ENCODE measurements at places on chromosomes 2 and 18.

- DNase-seq: no peak
Measured at GRCh38 chr18:62768558-62768943, 53.2 kb downstream of the PHLPP1 start.

DNA sequence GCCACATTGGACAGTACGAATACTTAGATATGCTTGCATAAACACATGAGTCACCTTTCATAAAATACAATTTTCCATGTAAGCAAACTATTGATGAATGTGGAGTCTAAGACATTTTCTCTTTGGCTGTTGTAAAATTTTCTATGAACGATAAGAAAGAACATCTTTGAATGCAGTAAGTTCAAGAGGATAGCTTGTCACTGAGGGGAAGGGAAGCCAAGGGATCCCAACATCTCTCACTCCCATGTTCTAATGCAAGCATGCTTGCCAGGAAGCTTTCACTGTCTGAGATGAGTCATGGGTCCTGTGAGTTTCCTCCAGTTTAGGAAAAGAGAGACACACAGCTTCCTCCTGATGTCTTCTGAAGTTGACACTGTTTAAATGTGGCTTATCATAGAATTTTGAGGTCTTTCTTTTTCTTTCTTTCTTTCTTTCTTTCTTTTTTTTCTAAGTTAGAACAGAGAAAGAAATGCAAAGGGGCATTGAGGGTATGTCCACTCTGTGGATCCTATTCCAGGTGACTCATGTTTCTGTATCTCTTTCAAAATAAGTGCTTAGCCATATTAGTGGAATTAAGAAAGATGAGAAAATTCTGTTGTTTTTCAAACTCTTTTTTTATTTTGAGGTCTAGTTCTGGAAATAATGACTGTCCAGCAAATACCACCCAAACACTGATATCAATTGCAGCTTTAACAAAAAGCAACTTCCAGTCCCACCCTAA is 146.6 kb downstream of the RDH14 start:
- no peak for DNase-seq

DNA sequence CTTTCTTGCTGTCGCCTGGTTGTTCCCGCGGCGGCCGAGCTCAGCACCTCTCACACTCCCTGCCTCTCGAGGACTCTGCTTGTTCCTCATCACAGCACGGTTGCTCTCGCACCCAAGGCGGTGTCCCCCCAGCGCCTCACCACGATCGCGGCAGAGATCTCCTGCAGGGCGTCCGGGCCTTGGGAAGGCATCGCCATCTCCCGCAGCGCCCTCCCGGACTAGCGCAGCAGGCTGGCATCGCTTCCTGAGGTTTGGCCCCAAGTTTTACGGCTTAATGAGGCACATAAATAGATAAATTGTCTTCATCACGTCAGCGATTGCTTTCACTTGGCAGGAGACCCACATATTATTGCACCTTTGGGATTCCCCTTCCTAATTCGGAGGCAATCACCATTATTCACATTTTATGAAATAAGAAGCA is 125.4 kb downstream of the RGPD3 start:
- no peak for DNase-seq

DNA sequence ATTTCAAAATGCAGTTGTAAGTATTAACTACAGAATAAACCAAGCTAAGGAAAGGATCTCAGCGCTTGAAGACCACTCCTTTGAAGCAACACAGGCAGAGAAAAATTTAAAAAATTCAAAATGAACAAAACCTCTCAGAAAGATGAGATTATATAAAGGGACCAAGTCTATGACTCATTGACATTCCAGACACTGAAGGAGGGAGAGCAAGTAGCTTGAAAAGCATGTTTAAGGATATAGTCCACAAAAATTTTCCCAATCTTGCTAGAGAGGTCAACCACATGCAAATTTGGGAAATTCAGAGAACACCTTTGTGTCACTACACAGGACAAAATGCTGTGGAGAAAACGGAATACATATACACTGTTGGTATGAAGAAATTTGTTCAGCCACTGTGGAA is 112.6 kb upstream of the MC4R start:
- no peak for DNase-seq

DNA sequence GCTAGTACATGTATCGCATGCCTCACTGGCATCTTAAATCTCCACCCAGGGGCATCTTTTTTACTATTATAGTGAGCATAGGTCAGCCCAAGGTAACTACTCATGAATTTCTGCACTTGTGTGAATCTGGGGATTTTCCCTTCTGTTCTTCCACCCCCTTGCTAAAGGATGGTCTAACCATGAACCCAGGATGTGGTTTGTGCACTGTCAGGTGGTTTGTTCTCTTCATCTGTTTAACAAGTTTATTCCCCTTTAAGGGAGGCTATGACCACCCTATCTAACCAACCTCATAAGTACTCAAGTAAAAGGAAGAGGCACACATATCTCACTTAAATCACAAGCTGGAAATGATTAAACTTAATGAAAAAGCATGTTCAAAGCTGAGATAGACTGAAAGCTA is 243.0 kb downstream of the RPRM start:
- no peak for DNase-seq

DNA sequence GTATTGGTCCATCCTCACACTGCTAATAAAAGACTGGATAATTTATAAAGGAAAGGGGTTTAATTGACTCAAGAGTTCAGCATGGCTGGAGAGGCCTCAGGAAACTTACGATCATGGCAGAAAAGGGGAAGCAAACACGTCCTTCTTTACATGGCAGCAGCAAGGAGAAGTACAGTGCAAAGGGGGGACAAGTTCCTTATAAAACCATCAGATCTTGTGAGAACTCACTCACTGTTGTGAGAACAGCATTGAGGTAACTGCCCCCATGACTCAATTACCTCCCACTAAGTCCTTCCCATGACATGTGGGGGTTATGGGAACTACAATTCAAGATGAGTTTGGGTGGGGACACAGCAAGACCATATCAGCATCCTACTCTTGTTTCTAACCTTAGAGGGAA is 37.0 kb downstream of the SP100 start:
- no peak for DNase-seq

DNA sequence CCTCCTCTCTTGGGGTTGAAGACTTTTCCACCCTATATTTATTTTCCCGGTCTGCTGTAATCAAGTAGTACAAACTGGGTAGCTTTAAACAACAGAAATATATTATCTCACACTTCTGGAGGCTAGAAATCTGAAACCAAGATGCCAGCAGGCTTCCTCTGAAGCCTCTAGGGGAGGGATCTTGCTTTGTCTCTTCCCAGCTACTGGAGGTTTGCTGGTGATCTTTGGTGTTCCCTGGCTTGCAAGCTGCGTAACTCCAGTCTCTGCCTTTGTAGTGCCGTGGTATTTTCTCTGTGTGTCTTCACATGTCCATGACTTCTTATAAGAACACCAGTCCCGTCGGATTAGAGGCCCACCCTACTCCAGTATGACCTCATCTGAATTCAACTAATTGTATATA is 44.4 kb downstream of the MYO3B start:
- DNase-seq: no peak

DNA sequence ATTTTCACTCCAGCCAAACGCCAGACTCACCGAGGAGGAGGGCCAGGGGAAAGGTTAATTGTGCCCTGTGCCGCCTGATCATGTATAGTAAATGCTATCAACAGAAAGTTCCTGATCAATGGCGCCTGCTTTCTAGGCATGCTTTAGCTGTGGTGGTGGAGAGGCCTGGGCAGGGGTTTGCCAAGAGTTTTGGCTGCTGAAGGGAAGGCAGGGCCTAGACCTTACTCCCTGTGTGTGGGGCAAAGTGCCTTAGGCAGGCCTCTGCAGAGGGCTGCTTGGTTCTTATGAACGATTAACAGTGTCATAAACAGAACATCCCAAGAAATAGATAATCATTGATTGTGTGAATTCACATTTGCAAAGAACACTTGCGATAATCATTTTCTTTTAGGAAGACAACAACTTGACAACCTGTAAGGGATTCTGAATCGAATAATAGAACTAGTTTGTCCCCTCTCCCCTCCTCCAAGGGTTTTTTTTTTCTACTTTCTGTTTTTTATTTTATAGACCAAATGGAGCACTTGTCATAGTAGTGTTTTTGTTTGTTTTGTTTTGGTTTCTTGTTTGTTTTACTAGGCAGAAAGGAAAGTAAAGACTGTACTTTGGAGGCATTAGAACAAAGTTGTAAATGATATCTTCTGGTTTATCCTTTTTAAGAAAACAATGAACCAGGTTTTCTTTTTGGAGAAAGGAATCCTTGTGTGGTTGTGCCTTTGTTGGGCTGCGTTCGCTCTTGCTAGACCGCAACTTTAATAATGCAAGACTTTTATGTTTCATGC is 6.5 kb downstream of the TSHZ1 start:
- no peak for DNase-seq

GRCh38 chr2:155372969-155373368 is 674.5 kb downstream of the KCNJ3 start:
- DNase-seq: no peak

- DNase-seq: no peak
Measured at GRCh38 chr2:151823651-151824050, 4.6 kb downstream of the ARL5A start.

DNA sequence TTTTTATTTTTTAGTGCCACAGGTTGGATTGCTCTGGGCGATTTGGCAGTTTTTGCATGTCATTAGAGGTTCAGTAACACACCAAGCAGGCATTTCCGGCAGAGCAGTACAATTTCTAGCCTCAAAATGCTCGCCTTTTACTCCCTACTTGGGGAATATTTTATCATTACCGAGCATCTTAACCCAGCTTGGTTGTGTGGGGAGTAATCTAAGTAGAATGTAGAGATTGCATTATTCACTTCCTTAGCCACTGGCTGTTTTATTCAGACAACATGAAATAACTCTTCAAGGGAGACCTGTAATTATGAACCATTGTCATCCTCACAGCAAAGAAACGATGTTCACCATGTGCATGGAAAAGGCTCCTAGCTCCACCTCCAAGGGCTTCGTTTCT is 13.1 kb downstream of the GRP start:
- no peak for DNase-seq

DNA sequence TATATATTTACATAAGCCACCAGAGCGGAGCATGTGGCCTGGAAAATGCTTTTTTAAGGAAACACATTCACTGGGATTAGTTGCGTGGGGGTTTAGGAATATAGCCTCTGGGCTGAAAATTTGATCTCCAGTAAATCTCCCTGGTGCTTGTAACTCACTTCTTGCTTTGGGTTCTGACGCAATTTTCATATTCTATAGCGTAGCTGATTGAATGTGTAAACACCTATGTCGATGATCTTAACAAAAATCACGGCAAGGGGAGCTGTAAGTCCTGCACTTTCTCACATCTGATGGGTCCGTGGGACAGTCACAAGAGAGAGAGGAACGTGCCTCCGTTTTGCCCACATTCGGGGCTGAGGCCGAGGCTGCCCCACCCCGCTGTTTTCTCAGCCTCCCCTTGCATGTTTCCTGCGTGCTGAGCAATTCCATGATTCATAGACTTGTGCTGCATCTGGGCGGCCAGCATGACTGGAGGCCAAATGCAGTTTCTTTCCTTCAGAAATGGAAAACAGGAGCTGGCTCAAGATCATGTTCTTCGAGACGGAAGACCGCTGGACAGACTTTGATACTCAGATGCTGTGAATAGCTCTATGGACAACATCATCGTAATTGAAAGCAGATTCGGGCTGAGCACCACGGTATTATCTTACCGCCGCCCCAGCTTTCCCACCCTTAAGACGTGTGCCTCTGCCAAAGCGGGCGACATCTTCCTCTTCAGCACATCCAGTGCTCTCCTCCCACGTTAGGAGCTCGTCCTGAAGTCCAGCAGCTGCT is 109.2 kb downstream of the TMEM18 start:
- no peak for DNase-seq

- DNase-seq: no peak
Measured at GRCh38 chr2:85158559-85159273, 25.5 kb downstream of the TCF7L1 start.

DNA sequence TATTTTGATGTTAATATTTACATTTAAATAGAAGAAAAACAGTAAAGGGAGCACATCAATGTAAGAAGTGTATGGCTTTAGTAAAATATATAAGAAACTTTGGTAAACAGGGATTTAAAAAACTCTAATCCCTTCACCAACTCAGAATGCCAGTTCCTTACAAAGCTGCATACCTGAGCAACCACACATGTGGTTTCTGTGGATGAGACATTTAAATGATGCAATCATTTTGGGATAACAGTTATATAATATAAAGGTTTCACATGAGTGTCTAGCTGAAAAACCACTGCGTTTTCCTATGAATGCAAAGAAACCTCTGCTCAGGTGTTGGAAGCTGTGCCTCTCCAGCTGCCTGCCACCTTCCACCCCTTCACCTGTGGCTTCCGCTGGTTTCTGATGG is 209.1 kb upstream of the REV1 start:
- DNase-seq: no peak

GRCh38 chr18:13368080-13368813 is 149.7 kb downstream of the LDLRAD4 start:
- DNase-seq: no peak

GRCh38 chr2:60394463-60394862 is 159.0 kb downstream of the BCL11A start:
- no peak for DNase-seq

All from T-helper 22 cell (primary cell).